ENCODE measurements at places on chromosomes 2 and 18.

DNA sequence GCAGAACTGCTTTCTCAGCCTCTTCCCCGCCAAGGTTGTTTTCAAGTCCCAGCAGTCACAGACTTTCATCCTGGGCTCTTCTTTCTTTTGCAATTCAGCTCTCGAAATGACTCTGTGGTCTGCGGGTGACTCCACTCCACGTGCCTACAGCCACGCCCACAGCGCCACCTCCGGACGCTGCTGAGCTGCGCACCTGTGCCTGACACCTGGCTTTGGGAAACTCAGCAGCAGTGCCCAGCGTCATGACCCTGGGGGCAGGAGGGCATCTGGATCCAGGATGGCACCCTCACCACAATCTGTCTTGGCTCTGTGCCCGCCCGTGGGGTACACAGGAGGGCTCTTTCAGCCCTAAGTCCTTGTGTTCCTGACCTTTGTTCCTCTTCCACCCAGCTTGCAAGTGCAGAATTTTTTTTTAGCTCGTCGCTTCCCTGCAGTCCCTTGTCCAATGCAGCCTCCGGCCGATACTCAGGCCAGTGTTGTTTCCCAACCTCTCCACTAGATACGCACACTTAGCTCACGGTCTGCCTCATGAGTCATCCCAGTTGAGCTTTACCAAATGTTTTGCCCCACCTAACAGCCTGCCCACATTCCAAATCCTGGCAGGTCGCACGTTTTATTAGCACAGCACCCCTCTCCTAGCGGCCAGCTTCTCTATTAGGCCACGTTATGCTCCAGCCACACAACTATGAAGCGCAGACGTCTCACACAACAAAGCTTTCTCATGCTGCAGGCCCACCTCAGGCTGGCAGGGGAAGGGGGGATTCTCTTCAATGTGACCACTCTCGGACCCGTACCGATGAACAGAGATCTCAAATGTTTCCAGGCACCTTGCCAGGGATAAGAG, 6.5 kb upstream of the CAPN10 start:
- DNase-seq, result no peak

DNA sequence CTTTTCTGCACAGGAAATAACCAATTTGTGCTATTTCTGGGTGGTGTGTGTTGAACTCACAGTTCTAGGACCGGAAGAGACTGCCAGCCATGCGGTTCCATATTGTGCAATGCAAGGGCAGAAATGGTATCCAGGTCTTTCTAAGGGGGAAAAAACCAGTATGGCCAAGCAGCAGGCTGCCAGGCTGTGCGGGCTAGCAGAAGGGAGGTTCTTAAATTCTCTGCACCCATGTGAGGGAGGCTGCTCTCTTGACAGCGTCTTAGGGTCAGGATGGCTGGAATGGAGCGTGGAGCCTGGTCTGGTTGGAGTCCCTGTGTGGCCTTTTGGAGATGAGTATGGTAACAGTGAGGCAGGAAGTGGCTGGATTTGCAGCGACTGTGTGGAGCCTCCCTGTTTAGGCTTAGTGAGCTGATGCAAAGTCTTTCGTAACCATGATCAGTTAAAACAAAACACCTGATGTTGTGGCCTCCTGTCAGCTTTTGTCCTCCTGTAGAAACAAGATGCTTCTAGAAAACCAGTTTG, 52.6 kb downstream of the NCK2 start:
- peak; percentile 28 for DNase-seq

- DNase-seq, result no peak
Observed at GRCh38 chr2:8657423-8658062, 24.3 kb upstream of the ID2 start.

- DNase-seq, result no peak
Observed at GRCh38 chr2:192513575-192513974, 318.8 kb upstream of the TMEFF2 start.

DNA sequence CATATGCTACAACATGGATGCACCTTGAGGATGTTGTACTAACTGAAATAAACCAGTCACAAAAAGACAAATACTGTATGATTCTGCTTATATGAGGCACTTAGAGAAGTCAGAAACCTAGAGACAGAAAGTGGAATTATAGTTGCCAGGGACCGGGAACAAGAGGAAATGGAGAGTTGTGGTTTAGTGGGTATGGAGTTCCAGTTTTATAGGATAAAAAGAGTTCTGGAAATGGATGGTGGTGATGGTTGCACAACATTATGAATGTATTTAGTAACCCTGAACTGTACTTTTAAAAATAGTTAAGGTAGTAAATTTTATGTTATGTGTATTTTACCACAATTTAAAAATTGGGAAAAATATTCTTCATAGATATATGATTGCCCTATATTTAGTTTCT, 97.7 kb downstream of the DPP4 start:
- DNase-seq, result no peak

- no peak for DNase-seq
Observed at GRCh38 chr2:229900012-229900411, 21.8 kb downstream of the TRIP12 start.

- peak; percentile 96 for DNase-seq
Observed at GRCh38 chr2:238263204-238264071, 23.6 kb upstream of the HES6 start.

GRCh38 chr2:237140689-237141285, 55.1 kb downstream of the COPS8 start:
- DNase-seq, result no peak

- DNase-seq, result peak; percentile 78
Observed at GRCh38 chr2:127705391-127706065, 4.2 kb downstream of the SFT2D3 start.

GRCh38 chr2:131094463-131095281, 1.4 kb upstream of the FAM168B start:
- DNase-seq, result no peak

DNA sequence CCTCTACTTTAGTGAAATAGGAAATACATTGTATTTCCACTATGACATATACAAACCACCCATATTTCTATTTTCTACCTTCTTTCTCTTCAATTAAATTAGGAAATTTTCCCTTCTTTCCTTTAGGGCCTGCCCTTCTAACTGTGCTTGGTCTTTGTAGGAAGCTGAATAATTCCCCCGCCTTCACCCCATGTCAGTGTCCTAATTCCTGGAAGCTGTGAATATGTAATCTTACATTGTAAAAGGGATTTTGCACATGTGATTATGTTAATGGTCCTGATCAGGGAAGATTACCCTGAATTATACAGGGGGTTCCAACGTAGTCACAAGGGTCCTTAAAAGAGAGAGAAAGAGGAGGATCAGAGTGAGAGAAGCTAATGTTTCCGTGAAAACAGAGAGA, 40.2 kb downstream of the GRB14 start:
- DNase-seq, result no peak

DNA sequence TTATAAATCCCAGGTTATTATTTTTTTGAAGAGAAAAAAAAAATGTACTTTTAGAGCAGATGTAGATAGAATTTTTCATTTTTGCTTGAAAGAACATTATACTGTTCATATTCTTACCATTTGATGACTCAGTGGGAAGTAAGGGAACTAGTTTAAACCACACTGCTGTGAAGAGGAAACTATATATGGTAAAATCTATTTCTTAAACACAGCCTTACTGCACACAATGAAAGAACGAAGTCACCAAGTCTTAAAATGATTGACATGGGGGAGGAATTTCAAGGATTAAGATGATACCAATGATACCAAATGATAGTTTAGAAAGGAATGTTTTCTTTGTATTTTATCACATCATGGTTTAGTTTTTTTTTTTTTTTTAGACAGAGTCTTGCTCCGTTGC, 5.0 kb downstream of the ACTR2 start:
- peak; percentile 69 for DNase-seq

GRCh38 chr2:196391149-196391479, 219.7 kb upstream of the STK17B start:
- DNase-seq, result no peak

DNA sequence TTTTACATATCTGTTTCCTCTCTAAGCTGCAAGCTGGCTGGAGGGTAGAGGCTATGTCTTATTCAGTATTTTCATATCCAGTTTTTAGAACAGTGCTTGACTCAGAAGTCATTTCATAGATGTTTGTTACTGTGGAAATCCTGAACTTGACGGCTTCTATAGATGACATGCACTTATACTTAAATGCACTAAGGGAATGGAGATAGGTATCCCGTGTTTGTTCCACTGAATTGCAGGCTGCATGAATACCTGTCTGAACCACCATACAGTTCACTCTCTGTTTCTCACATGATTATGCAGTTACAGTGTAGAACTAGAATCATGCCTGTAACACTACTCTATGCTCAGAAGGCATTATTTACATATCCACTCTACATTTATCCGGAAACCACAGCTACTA, 417.1 kb downstream of the MTX2 start:
- DNase-seq, result no peak

GRCh38 chr2:221527776-221528309, 44.3 kb downstream of the EPHA4 start:
- no peak for DNase-seq

GRCh38 chr2:939936-940601, 10.6 kb upstream of the SNTG2 start:
- peak; percentile 76 for DNase-seq

DNA sequence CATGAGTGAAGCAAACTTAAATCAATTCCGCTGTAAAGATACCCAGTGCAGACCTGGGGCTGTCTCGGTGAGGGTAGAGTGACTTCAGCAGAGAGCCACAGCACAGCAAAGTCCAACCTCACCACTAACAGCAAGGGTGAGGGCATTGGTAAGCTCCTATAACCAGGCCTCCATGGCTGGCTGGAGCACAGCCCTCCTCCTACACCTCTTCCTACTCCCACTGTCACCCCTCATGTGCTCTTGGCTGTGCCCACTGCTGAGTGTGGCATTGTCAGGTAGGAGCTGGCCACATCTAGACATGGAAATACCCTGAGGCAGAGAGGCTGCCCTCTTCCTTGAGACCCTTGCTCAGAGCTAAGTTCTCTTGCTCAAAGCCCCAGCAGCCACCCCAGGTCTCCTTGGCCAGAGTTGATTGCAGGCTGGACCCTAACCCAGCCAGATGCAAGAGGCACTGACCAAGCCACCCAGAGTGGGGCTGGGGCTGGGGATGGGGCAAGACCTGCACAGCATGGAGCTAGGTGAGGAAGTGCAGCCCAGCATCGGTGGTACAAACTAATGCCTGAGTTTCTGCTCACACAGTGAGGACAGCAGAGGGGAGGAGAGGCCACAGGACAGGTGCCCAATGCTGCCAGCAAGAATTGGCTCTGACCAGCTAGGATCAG, 77.6 kb upstream of the RAB6C start:
- no peak for DNase-seq

DNA sequence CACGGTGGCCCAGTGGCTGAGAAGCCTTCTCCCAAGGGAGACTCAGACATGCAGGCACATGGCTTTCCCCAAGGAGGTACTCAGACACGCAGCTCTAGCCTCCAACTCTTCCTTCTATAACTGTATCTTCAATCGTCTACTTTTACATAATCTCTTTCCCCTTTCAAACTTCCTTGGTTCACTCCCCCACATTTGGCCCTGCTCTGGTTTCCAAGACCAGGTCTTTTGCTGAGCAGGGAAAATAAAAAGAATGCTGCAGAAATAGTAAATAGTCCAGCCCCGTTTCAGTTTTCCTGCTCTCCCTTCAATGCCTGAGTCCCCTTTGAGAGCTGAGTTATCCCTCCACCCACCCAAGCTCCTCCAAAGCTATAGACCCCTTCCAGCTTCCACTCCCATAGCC, 635.0 kb downstream of the ARHGAP15 start:
- no peak for DNase-seq

DNA sequence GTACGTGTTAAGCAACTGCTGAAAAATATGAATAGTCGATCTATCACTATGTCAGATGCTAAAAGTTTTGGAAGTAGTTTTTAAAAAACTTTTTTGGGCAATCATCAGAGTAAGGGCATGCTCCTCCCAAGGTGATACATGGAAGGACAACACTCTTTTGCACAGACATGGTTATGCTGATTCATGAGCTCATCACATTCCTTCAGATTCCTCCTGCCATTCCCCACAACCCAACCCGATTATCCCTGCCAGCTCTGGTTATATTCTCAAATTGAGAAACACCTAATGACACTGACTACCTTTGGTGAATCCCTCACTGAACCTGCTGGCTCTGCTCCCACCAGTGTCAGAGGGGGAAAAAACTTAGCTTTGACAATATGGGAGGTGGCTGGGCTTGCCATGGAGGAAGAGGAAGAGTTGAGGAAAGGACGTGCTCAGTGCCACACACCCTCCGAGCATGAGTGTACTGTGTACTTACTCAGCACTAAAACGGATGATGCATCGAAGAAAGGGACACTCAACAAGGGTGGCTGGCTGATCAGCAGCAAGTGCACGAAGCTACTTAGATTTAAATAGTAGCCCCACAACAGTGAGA, 83.9 kb upstream of the RNU4ATAC start:
- no peak for DNase-seq

- peak; percentile 15 for DNase-seq
Observed at GRCh38 chr2:74188018-74188601, 9.4 kb upstream of the MOB1A start.

DNA sequence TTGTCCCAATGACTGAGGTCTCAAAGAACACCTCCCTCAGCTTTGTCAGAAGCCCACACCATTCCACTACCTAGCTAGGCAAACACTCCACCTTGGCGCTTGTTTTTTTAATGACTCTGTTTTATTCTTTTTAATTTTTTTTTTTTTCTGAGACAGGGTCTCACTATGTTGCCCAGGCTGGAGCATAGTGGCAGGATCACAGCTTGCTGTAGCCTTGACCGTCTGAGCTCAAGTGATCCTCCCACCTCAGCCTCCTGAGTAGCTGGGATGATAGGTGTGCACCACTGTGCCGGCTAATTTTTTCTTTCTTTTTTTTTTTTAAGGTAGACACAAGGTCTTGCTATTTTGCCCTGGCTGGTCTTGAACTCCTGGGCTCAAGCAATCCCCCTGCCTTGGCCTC, 101.9 kb downstream of the SLC25A12 start:
- no peak for DNase-seq

- DNase-seq, result no peak
Observed at GRCh38 chr2:23484767-23485166, 99.8 kb downstream of the KLHL29 start.

GRCh38 chr2:8049851-8050571, 631.8 kb upstream of the ID2 start:
- DNase-seq, result no peak

GRCh38 chr2:101382442-101382841, 4.9 kb downstream of the CREG2 start:
- DNase-seq, result no peak

- no peak for DNase-seq
Observed at GRCh38 chr2:227450926-227451654, 20.9 kb upstream of the AGFG1 start.

- peak; percentile 84 for DNase-seq
Observed at GRCh38 chr2:144331674-144332355, 188.1 kb downstream of the ZEB2 start.

GRCh38 chr2:130768191-130768855, 13.0 kb downstream of the AMER3 start:
- no peak for DNase-seq

GRCh38 chr18:79486356-79487182, 90.8 kb downstream of the NFATC1 start:
- no peak for DNase-seq

Measured in adipocyte (in vitro differentiated cells).